NT2/D1 (cell line): ENCODE measurements at places on chromosomes 6 and 20.

DNA sequence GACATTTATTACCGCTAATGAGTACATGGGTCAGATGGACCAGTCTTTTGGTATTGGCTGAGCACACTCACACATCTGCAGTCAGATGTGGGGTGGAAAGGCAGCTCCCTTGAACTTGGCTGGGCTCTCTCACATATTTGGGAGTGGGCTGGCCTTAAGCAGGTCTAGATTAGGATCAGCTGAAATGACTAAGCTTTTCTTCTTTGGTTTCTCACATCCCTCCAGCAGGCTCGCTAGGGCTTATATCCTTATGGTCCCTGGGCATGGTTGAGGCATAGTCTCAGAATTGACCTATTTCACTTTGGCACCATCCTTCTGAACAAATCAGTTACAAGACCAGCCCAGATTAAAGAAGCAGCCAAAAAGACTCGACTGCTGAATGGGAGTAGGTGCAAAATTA, 14.4 kb upstream of the PLCB1 start:
- no peak for DNase-seq

DNA sequence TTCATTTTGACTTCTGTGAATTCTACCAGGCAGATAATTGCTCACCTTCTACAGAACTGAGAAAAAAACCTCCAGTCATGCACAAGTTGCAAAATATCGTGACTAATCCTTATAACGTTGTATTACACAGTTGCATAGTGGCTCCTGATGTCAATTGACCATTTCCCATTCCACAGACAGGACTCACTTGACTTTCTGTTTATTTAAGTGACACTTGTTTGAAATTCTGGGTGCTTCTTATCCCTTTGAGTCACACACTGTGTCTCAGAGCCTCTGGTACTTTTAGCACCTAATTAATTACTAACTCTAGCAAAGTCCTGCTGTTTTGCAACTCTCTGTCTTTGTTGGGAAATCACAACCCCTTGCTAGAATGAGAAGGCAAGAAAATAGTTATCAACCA, 16.2 kb upstream of the RSPO3 start:
- no peak for DNase-seq

- DNase-seq: no peak
Measured at GRCh38 chr20:25565578-25566157, 19.7 kb downstream of the NINL start.

GRCh38 chr6:72559555-72559954, 62.3 kb upstream of the KCNQ5 start:
- no peak for DNase-seq

- no peak for DNase-seq
Measured at GRCh38 chr6:52649536-52650160, 21.3 kb upstream of the TMEM14A start.

GRCh38 chr20:57685146-57685758, 24.6 kb downstream of the PMEPA1 start:
- DNase-seq: no peak

- no peak for DNase-seq
Measured at GRCh38 chr6:32796848-32797776, 19.7 kb downstream of the HLA-DOB start.

GRCh38 chr6:29908710-29909109, 33.6 kb upstream of the HLA-A start:
- DNase-seq: no peak

DNA sequence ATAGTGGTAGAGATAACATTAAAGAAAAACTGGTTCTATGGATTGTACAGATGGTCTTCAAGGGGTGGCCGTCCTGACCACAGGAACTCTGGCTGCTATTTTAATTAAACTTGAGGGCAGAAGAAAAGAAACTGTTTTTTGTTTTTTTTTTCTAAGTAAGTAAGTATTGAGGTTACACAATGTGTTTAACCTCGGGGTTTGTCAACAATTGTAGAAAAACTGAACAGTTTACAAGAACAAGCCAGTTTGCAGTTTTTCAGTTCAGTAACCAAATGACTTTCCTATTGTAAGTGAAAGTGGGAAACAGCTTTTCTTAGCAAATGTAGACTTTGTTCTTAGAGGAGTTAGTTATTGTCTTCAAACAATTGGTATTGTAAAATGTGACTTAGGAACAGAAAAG, 77.0 kb downstream of the PLCB1 start:
- DNase-seq: no peak

GRCh38 chr6:34414999-34415858, 10.6 kb downstream of the RPS10 start:
- DNase-seq: no peak

DNA sequence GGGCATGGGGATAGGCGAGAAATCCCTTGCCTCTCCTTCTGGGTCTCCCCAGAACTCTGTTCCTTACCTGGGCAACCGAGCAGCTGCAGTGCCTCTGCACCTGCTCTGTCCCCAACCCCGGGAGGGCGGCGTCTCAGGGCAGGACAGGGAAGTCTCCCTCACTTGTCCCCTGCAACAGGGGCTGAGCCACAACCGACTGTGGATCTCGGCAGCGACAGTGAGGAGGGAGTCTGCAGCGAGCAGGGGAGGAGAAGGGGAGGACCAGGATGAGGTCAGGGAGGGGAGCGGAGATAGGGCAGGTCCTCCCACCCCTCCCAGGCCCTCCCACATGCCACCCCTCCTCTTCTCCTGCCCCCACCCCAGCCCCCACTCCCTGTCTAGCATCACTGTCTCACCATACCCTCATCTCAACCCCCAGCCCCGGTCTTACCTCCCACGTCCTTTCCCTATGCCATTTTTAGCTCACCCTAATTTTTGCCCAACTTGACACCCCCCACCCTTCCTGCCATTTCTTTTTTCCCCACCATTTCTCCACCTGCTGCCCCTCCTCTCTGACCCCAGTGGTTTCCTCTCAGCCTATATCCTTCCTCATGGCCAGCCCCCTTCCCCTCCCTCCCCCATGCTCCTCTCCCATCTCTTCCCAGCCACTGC, at the start of gene TNXB:
TSS of gene TNXB (minus strand) at position 225 of the 651 bp plus-strand sequence. CDS start 11,140 bp downstream, outside the sequence.
- DNase-seq: no peak

DNA sequence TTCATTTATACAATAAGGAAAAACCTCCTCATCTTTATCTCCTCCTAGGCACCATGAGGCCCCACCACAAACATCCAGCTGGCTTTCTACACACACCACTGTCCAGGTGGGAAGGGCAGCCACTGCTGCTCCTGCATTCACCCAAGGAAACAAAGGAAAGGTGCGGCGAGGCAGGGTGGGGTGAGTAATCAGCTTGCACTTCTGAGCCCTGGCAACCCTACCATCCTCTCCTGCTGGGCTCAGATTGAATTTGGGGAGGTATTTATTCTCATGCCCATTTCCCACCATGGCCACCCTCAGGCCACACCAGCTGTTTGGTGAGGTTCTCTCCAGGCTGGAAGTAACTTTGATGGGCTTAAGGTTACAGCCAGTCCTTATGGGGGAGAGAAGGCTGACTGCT, 31.2 kb upstream of the SPDEF start:
- no peak for DNase-seq

DNA sequence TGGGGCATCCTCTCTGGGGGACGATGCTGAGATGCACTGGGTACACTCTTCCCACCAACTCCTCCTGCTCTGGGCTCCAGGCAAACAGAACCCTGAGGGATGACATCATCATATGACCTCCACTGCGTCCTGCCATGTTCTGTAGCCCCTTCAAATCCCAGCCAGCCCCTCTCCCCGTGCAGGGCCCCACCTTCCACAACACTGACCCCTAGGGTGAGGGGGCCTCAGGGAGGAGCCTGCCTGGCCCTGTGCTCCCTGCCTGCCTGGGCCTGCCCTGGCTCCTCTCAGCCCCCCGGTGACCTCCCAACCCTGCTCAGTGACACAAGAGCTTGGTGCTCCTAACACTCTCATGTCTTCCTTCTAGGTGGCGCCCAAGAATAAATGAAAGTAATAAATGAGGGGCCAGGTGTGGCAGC, 9.6 kb upstream of the SPDEF start:
- DNase-seq: no peak

DNA sequence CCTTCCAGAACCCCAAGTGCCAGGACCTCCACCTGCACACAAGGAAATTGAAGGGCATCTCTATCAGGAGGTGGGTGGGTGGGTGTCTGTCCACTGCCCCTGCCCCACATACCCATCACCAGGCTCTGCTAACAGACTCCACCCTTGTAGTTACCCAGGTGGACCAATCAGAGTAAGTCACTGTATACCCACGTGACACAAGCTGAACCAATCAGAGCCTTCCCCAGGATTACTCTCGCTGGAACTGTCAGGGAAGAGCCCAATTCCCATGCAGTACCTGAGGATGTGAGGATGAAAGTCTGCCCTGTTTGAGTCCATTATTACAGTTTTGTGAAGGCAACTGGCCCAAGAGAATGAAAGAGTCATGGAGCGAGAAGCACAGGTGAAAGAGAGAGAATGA, 4.2 kb downstream of the OCSTAMP start:
- no peak for DNase-seq

DNA sequence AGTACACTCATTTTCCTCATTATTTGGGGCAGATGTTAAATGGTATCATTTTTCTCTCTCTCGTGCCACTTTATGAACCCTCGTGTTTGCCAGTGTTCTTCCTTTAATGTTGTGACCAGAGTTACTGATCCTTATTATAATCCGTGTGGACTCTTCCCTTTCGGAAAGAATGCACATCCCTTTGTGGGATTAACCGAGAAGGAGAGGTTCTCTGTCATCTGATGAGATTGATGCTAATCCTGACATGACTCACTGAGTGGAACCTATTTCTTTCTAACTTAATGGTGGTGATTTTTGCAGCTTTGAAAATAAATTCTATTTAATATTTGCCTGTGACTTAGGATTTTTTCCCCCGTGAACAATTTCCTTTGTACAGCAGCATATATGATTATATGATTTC, 300.0 kb upstream of the MAN1A1 start:
- DNase-seq: no peak

DNA sequence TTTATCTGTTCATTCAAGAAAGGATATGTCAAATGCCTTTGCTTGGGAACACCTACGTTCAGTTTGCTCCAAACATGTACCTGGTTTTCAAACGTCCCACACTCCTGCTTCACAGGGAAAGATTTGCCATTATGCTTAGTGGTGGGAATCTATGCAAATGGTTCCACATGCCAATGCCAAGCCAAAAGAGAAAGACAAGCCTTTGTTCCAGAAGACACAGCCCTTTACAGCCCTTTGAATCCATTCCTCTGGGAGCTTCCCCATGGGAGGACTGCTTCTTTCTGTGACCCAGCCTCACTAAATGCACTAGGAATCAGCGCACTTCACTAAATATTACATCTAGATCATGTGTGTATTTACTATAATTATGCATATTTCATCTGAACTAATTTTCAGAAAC, 619.5 kb downstream of the PRKN start:
- peak; percentile 15 for DNase-seq

GRCh38 chr6:48611332-48611731, 500.3 kb upstream of the PTCHD4 start:
- no peak for DNase-seq

- DNase-seq: no peak
Measured at GRCh38 chr6:143107911-143108761, 47.4 kb downstream of the AIG1 start.

GRCh38 chr20:14556206-14556605, 218.8 kb upstream of the FLRT3 start:
- DNase-seq: no peak

GRCh38 chr6:31479933-31480535, 17.9 kb upstream of the MICB start:
- DNase-seq: no peak

GRCh38 chr20:44976698-44977097, 10.4 kb downstream of the STK4 start:
- no peak for DNase-seq

GRCh38 chr20:4026093-4026601, 10.8 kb upstream of the RNF24 start:
- no peak for DNase-seq

DNA sequence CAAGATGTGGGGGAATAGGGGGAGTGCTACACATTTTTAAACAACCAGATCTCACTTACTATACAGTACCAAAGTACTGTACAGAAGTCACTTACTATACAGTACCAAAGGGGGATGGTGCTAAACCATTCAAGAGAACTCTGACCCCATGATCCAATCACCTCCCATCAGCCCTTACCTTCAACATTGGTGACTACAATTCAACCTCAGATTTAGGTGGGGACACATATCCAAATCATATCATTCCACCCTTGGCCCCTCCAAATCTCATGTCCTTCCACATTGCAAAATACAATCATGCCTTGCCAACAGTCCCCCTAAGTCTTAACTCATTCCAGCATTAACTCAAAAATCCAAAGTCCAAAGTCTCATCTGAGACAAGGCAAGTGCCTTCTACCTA, 49.9 kb upstream of the CD2AP start:
- DNase-seq: no peak
